ENCODE measurements at places on chromosomes 2 and 18. TPM values are rescaled to one million over a fixed set of nuclear protein-coding genes. Genes with fewer than 3 reads are reported as not detected.
A peak's percentile ranks its signal among the peaks of the same experiment; 100 is the strongest.

- DNase-seq: no peak
Observed at GRCh38 chr2:34121076-34121475, 522.0 kb upstream of the FAM98A start.

- no peak for DNase-seq
Observed at GRCh38 chr18:666177-666576, 8.7 kb downstream of the TYMS start.

- no peak for DNase-seq
Observed at GRCh38 chr18:32922951-32923430, 150.2 kb upstream of the KLHL14 start.

GRCh38 chr2:102091121-102091520, 51.4 kb upstream of the IL1R1 start:
- no peak for DNase-seq

GRCh38 chr18:47953471-47953931, 23.0 kb upstream of the SMAD2 start:
- peak; percentile 55 for DNase-seq

- DNase-seq: no peak
Observed at GRCh38 chr2:221501883-221502269, 70.2 kb downstream of the EPHA4 start.

The ASXL3 gene
- 5.9 TPM for total RNA-seq

Data from ureter (tissue), 1 donor.